ENCODE measurements at places on chromosomes 3 and 15.

- no peak for DNase-seq
These were observed 24.5 kb upstream of the SLCO2A1 start for GRCh38 chr3:134054231-134054630.

DNA sequence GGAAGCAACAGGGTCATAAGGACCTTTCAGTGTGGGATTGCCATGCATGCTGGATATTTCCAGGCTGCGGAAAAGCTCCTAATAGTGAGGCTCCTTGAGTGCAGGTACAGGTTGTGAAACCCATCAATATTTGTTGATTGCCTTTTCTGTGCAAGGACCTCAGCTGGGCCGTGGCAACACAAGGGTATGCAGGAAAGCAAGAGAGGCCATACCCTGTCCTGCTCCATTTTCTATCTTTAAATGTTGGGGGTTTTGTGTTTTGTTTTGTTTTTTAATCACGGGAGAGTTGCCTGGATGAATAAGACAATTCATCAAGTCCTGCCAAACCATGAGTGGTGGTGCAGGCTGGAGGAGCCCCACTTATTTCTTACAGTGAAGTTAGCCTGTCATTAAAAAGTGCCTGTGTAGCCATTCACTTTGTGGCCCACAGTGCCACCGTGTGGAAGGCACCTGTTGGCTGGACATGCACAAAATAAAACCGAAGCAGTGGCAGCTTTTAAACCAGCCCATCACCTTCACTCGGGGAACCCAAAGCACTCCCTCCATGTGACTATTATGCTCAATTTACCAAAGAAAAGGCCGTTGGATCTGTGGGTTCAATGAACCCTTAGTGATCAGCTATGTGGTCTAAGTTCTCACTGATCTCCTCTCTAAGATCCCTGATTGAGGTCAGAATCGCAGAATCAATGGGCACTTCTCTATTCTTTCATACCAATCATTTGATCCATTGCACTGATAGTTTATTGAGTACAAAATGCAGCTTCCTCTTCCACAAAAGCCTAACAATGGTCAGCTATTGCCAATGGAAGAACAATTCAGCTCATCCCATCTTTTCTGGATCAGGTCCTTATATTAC lies 42.2 kb downstream of the CLDN18 start:
- no peak for DNase-seq

- DNase-seq, result no peak
These were observed 232.6 kb upstream of the LRTM1 start for GRCh38 chr3:55160241-55160983.

DNA sequence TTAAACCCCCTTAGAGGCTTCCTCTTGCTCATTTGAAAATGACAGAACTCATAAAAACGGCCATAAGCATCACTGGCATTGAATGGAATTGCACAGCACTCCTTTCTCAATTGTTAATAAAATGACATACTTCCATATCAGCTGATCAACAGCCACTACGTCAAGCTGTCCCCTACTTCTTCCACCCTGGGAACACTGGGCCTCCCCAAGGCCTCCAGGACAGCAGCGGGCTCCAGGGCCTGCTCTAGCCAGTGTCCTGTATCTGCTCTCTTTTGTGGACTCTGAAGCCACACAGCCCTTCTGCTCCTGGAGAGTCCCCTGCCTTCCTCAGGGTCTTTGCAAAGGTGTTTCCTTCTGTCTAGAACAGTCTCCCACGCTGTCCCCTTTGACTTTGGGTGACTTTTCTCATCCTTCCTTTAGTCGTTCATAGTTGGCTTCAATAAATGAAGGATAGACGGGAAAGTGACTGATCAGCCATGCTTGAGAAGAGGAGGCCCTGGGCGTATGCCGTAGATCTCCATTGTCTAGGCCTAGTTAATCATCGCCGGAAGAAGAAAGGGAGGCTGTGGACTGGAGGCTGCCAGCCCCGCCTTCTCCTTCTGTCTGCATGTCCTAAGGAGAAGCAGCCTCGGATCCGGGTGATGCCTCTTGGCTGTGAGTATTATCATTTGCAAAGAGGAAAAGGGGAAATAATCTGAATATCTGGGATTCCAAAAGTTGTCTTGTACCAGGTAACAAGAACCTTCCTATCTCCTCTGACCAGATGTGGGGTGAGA lies 4.7 kb upstream of the THSD4 start:
- no peak for DNase-seq

DNA sequence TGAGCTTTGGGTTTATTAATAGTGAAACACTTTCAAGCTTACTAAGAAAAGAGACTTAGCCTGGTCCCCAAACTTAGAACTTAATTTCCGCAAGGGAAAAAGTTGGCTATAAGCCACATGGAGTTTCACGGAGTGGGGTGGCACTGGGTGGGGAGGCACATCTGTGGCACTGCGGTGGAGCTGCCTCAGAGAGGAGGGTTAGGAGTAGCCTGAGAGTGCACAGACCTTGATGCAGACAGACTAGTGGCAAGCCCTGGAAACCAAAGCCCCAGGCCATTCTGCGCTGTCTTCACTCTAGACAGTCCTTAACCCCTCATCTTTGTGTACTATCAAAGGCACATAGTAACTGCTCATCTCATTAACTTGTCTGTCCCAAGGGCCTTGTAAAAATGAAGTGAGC lies 22.0 kb downstream of the CXCR6 start:
- no peak for DNase-seq

DNA sequence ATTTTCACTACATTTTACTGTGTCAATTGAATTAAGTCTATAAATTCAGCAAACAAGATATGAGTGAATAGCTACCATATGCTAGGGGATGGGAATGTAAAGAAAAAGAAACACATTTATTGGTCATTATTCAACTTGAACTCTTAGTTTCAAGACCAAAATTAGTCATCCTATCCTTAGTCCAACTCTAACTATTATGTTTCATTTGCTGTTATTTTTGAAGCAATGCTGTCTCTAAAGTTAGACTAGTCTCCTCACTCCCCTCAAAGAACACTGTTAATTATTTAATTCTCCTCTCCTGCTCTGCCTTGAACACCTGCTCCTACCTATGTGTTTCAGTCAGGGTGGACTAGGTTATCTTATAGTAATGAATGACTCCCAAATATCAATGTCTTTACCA lies 920.9 kb downstream of the TUSC7 start:
- no peak for DNase-seq

- DNase-seq, result no peak
These were observed 28.7 kb downstream of the CACNA2D2 start for GRCh38 chr3:50474717-50475116.

DNA sequence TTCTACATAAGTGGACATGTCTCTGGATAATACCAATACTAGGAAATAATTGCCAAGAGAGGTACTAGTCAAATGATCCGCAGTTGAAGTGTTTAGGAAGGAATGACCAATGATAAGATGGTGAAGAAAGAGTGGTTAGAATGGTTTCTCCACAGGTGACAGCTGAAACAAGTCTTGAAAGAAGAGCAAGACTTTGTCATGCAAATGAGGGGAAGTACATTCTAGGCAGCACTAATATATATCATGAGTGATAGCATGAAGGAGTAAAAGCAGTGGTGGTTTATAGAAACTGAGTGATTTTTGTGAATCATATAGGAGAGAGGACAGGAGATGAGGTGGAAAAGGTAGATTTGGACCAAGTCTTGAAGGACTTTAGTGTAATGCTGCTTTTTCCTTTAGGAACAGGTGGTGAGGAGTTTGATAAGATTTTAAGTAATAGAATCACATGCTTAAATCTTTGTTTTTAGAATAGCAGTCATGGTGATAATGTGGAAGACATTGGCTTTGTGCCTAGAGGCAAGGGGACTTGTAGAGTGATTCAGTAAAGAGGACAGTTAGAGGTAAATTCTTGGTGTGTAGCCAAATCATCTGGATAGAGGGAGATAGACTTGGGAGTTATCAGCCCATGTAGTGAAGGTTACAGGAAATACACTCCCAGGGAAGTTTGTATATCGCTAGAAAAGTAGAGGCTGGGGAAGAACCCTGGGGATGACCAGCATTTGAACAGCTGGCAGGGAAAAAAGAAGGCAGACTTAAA lies 31.9 kb downstream of the SLMAP start:
- DNase-seq, result no peak

GRCh38 chr3:4709341-4709740 lies 216.2 kb downstream of the ITPR1 start:
- DNase-seq, result no peak

- no peak for DNase-seq
These were observed 23.5 kb downstream of the DTWD1 start for GRCh38 chr15:49644364-49644794.
